T-helper 1 cell (primary cell): ENCODE measurements at places on chromosomes 6 and 20.

DNA sequence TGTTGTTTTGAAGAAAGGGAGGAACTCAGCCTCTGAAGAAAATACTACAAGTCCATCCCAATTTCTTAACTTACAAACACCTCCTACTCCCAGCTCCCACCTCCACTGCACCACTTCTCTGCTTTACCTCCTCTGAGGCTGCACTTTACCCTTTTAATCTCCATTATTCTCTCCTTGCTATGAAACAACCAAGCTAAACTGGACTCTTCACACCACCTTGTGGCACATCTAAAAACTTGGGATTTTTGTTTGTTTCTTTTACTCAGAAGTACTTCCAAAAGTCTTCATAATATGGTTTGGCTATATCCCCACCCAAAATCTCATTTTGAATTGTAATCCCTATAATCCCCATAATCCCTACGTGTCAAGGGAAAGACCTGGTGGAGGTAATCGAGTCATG, 142.2 kb downstream of the MOXD1 start:
- no peak for DNase-seq

GRCh38 chr20:63394069-63394919, 33.1 kb upstream of the CHRNA4 start:
- DNase-seq: no peak

DNA sequence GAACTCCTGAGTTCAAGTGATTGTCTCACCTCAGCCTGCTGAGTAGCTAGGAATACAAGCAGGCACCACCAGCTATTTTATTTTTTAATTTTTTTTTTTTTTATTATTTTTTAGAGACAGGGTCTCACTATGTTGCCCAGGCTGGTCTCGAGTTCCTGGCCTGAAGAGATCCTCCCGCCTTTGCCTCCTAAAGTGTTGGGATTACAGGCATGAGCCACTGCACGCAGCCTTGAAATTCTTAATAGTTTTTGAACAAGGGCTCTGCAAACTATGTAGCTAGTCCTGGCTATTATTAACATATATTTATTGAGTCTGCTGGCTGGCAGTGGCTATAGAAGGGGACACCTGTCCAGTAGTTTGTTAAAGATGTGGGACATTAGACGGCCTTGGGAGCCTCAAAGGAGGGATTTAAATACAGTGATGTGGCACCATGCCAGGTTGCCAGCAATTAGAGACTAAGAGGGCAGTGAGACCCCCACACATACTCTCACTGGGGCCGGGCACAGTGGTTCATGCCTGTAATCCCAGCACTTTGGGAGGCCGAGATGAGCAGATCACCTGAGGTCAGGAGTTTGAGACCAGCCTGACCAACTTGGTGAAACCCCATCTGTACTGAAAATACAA, 21.1 kb upstream of the TAF8 start:
- no peak for DNase-seq

DNA sequence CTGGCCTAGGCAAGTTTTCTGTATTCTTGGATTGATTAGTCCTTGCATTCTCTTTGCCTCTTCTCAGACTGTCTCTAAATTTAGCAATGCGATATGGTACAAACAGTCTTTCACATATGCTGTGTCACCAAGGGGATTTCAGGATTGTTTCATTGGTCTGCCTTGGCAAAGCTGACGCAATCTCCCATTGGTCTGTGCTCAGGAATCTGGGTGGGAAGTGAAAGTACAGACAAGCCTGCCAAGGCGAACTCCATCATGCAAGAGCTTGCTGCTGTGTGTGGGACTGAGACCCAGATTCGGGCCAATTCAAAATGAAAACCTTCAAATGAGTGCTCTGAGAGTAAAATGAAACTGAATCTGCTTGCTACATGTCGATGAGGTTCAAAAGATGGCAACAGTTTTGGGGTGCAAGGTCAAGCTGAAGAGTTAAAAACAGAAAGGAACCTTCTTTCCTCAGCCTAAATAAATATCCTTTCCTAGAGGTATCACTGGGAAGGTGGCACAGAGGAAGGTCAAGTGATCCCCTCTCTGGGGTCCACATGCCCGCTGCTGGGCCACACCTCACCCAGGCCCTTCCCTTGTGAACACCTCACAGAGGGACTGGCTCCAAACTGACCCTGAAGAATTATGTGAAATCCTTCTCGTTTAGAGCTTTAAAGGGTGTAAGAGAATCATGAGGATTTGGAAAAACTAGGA, 198.8 kb upstream of the PREP start:
- no peak for DNase-seq

- DNase-seq: no peak
Observed at GRCh38 chr20:1907586-1907985, 12.4 kb downstream of the SIRPA start.

DNA sequence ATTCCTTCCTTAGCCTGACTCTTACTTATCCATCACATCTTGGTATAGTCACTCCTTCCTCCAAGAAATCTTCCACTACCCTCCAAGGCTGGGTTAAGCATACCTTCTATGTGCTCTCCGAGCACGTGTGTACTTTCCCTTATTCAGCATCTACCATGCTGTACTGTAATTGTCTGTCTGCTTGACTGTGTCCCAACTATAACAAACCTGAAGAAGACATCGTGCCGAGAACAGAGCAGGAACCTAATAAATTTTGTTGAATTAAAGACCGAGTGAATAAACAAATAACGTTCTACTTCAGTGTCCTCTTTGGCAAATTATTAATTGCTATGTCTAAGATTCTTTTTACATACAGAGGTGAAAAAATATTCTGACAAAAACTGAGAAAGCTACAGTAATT, 35.8 kb downstream of the USP49 start:
- DNase-seq: no peak

DNA sequence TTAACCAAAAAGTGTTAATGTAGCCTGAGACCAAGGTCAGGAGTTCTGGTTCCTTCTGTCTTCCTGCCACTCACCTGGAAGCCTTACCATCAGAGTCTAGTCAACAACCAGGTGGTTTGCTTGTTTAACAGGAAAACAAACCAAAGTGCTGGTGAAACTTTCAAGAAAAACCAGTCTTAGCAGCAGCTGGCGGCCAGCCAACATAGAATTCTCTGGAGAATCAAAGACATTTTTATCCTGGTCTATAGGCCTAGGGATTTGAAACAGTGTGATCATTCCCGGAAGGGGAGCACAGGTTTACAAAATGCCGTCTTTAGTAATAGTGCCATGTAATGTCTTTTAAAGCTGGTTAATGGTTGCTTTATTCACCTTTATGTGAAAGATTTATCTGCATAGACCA, 146.6 kb upstream of the AKIRIN2 start:
- no peak for DNase-seq

- DNase-seq: peak; percentile 29
Observed at GRCh38 chr6:45714741-45715507, 300.7 kb downstream of the CLIC5 start.

DNA sequence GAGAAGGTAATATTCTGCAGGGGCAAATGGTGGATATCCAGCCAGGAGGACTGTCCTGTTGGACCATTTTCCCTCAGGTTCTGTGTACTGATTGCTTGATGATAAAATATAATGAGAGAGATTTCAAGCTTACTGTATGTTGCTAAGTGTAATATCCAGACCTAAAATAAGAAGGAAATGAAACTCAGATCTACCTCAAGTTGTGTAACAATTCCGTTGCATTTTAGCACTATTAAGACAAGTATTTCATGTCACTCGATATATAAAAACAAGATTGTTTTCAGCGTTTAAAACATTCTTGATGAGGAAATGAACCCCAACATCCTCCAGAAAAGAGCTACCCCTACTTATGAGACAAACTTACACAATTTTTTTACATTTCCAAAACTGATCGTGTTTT, 57.2 kb downstream of the RGS17 start:
- no peak for DNase-seq

GRCh38 chr6:135054226-135054568, 425 bp downstream of the HBS1L start:
- DNase-seq: peak; percentile 51

DNA sequence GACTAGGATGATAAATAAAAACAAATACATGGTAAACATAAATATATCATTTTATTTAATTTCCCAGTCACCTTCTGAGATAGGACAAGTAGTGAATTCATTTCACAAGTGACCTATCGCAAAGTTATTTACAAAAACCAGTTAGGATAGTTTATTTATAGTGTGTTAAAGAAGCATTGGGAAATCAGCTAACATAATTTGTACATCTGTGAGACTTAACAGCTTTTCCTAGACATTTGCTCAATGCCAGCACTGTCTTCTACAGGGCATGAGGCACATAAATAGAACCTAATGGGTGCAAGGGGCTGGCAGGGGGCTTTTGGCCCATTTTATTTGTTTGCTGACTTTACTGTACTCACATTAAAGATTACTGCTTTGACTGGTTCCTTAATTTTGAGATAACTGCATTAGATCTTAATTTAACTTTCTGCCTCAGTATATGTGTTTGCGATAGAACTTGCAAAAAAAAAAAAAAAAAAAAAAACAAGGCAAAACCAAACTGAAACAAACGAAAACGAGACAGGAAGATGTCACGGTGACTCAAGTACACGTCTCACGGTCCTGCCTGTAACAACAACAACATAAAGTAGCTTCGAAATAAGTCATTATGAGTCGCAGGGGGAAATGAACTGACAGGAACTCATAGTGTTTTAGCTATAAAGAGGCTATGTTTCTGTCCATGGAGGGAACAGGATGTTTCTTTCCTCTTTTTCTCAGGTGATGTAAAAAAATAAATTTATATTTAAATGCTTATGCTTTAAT, 133.7 kb upstream of the GMDS start:
- no peak for DNase-seq

GRCh38 chr6:31713991-31714684, 1.0 kb upstream of the LY6G6D start:
- DNase-seq: no peak

GRCh38 chr6:116287689-116288282, 8.1 kb upstream of the TSPYL1 start:
- DNase-seq: no peak

GRCh38 chr6:151091571-151091970, 148.2 kb upstream of the AKAP12 start:
- DNase-seq: no peak

DNA sequence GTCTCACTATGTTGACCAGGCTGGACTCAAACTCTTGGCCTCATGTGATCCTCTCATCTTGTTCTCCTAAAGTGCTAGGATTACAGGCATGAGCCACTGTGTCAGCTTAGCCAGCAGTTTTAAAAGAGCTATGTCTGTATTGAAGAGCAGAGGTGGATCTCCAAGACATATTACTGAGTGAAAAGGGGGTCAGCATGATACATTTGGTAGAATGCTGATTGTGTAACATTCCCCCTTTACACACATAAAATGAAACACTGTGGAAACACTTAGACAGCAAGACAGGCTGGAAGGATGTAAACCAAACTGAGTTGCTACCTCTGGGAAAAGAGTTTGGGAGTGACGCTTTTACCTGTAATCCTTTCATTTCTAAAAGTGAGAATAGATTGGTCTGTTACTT, 1.7 kb upstream of the RIPOR3 start:
- DNase-seq: no peak

DNA sequence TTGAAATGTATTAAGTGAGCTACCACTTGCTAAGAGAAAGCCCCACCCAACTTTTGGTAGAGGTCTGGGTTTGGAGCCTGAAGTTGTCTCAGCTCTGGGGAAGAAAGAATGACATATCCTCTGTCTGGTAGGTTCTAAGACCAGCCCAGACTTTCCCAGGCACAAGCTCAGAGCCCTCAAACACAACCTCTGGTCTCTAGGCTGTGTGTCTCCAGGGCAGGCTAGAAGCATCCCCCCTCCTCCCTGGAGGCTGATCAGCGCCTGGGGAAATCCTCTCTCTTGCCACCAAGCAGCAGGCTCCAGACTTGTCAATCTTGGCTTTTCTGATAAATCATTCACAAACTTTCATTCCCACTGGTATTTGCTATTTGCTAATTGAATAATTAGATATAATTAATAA, 226.5 kb upstream of the CST7 start:
- DNase-seq: no peak

DNA sequence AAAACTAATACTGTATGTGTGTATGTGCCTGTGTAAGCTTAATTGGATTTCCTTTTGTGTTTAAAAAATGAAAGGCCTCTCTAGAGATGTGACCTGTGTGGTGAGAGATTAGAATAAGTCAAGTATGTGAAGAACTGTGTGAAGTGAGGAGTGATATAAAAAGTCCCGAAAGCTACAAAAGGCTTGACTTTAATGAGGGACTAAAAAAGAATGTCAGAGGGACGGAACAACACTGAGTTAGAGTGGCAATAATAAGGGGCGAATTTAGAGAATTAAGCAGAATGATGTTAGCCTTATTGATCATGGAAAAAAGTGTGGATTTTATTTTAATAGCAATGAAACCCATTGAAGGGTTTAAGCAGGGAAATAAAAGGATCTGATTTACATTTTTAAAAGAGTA, 1281.2 kb upstream of the ADGRB3 start:
- DNase-seq: no peak

DNA sequence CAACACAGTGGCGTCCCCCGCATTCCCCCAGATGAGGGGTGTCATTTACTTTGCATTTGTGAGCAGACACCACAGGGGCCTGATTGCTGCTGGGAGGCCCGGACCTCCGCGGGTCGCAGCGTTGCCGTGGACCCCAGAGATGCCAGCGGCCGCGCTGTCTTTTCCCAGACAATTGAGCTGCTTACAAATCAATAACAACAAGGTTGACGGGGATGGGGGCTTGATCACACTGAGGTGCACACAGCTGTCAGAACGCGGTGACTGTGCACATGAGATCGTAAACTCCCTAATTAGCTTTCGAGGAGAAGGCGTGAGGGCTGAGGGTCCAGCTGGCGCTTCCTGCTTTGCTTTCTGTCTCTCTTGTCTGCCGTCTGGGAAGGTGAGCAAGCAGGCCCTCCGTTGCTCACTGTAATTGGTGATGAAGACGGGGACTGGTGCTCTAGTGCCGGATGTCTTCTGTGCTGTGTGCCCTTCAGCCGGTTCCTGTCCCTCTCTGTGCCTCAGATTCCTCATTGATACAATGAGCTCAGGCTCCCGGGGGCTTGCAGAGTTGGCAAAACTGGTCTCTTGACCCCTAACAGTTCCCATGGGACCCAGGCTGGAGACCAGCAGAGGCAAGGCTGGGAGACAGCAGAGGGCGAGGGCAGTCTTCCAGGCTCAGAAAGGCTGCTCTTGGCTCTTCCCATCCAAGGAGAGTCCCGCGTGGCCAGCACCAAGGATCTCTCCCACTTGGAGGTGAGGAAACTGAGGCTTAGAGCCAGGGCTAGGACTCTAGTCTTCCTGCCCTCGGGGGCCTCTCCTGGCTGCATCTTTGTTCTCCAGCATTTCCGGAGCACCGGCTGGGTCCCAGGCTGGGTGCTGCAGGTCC, 126.0 kb upstream of the PMEPA1 start:
- no peak for DNase-seq

GRCh38 chr20:40016392-40016791, 672.6 kb downstream of the MAFB start:
- DNase-seq: no peak

GRCh38 chr6:40444312-40444711, 142.9 kb downstream of the LRFN2 start:
- DNase-seq: no peak

- no peak for DNase-seq
Observed at GRCh38 chr20:3995749-3996320, 19.5 kb downstream of the RNF24 start.

- DNase-seq: no peak
Observed at GRCh38 chr20:41615676-41616075, 2.5 kb downstream of the CHD6 start.

GRCh38 chr6:28583463-28583862, 57.8 kb downstream of the GPX5 start:
- DNase-seq: no peak

- no peak for DNase-seq
Observed at GRCh38 chr6:142255785-142256184, 46.0 kb upstream of the ADGRG6 start.
